ENCODE measurements at places on chromosomes 13 and 19.

- DNase-seq, result no peak
These were observed 48.1 kb downstream of the CRTC1 start for GRCh38 chr19:18731562-18732008.

- peak; percentile 17 for DNase-seq
These were observed 10.7 kb downstream of the NLRP8 start for GRCh38 chr19:55958356-55958755.

DNA sequence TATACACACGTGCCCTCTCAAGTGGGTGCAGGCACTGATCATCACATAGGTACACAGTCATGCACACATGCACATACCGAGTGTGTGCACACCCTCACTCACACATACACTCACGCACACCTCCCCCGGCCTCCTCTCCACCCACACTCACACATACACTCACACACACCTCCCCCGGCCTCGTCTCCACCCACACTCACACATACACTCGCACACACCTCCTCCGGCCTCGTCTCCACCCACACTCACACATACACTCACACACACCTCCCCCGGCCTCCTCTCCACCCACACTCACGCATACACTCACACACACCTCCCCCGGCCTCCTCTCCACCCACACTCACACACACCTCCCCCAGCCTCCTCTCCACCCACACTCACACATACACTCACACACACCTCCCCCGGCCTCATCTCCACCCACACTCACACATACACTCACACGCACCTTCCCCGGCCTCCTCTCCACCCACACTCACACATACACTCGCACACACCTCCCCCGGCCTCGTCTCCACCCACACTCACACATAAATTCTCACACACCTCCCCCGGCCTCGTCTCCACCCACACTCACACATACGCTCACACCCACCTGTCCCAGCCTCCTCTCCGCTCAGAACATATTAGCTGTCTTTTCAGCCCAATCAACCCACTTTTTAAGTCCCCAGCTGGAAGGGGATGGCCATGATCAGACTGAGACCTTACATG, 105.2 kb upstream of the VSTM2B start:
- DNase-seq, result no peak

- no peak for DNase-seq
These were observed 26.0 kb downstream of the WDR88 start for GRCh38 chr19:33157906-33158305.

DNA sequence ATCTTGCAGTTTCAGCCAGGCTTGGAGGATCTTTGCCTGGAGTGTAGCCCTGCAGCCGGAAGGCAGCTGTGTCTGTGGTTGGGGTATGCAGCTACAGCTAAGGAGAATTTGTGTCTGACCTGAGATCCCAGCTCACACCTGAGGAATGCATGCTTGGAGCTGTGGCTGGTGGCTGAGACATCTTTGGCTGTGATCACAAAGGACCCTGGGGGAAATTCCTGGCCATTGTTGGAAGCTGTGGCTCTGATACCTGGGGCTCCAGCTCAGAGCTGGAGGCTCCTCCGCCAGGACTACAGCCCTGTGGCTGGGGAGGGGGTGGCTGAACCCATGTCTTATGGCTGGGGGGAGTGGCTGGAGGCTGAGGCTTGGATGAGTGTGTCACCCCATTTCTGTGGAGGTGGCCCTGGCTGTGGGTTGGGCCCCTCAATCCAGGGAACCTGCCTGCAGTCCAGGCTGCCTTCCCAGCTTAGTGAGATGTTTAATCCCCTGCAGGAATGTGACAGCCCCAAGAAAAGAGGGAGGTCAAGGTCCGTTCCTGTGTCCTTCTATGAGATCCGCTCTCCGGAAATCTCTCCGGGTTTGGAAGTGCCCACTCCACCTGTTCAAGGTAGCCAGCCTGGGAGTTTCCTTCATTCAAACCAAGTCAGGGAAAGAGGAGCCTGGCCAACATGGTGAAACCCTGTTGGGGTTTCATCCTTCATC, 27.6 kb downstream of the ARHGEF18 start:
- DNase-seq, result peak; percentile 47

DNA sequence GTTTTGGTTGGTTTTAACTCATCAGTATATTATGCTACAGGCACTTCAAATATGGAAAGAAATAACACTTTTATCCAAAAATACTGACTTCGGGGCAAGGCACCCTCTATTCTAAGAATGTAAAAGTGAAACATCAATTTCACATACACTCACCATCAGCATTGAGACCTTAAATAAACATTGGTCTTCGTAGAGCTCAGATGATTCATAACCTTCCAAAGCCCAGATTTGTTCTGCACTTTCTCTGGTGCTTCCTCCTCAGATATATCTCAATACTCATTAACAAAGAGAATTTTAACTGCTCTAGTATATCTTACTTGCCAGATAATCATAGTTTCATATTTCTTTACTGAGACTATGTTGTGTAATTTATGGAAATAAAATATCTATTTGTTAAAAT, 794.3 kb downstream of the LIG4 start:
- peak; percentile 14 for DNase-seq

DNA sequence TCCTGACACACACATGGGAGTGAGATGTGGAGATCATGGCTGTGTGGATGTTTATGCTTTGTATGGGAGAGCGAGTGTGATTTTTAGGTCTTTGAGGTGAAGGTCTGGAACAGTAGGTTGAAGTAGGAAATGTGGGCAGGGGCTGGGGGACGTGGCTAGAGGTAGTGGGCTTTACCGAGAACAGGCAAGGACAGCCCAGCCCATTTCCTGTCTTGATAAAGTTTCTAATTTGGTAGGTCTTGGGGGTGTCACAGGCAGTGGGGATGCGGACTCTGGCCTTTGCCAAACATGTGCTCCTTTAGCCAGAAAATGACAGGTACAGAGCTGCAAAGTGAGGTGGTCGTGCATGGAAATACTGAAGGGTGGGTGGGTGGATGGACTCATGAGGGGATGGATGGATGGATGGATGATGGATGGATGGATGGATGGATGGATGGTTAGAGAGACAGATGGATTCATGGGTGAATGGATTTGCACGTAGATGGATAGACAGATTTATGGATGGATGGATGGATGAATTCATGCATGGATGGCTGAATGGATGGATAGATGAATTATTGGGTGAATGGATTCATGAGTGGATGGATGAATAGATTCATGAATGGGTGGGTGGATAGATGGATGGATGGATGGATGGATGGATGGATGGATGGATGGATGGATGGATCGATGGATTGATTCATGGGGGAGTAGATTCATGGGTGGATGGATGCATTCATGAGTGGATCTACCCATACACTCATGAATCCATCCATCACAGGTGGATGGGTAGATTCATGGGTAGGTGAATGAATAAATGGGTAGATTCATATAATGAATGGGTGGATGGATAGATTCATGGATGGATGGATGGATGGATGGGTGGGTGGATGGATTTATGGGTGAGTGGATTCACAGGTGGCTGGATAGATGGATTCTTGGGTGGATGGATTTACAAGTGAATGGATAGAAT, 69.3 kb upstream of the USE1 start:
- DNase-seq, result no peak

- DNase-seq, result no peak
These were observed 1465.0 kb downstream of the EFNB2 start for GRCh38 chr13:105070452-105070851.

GRCh38 chr19:49589502-49589905, 1.5 kb upstream of the PRR12 start:
- DNase-seq, result no peak

- DNase-seq, result no peak
These were observed 30.0 kb downstream of the VAV1 start for GRCh38 chr19:6802336-6803035.

DNA sequence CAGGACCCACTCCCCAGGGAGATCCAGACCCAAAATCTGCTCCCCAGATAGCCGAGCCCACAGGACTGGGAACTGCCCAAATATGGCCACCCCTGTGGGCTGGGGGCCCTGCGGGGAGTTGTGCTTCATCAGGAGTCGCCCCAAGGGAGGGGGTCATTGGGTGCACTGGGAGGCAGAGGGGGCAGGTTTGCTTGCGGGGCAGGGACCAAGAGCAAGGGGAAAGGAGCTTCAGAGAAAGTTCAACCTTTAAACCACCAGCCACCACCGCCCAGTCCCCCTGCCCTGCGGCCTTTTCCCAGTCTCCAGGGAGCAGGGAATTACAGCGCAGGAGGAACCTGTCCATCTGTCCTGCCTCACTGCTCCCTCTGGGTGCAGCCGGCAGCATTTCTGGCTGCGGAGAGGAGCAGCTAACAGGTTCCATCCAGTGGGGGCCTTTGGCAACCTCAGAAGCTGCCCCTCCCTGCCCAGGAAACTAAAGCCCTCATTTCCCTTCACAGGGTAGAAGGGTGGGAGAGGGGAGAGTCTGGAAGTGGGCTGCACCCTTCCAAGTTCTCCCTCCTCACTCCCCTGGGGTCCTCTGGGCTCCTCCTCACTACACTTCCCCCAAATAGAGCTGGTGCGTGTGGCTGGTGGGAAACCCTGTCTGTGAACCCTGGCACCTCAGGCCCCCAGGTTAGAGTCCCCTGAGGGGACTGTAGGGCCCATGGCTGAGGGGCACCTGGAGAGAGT, 13.8 kb upstream of the ASF1B start:
- no peak for DNase-seq

GRCh38 chr19:50718255-50719118, 1.1 kb downstream of the SHANK1 start:
- DNase-seq, result peak; percentile 9

- DNase-seq, result peak; percentile 60
These were observed 4.1 kb downstream of the SWSAP1 start for GRCh38 chr19:11378319-11379189.

GRCh38 chr13:25347151-25347550, 24.6 kb upstream of the ATP8A2 start:
- DNase-seq, result peak; percentile 13

GRCh38 chr19:31139871-31140505, 209.2 kb downstream of the TSHZ3 start:
- DNase-seq, result peak; percentile 65

GRCh38 chr19:49141352-49141751, 13.8 kb downstream of the HRC start:
- DNase-seq, result no peak

DNA sequence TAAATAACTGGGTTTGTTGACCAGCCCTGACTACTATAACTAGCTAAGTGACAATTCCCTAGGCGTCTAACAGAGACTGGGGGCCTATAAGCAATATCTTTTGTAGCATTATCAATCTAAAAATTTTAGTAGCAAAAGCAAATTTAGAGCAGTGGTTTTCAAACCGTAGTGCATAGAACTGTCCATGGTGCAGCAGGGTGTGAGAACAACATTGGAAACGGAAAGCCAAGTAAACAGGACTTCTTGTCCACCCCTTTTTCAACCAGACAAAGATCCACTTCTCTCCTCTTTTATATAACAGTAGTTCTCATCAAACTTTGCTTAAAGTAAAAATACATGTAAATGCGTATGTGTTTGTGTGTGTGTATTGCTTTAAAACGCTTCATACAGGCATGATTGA, 1099.1 kb upstream of the ATXN8OS start:
- DNase-seq, result no peak

DNA sequence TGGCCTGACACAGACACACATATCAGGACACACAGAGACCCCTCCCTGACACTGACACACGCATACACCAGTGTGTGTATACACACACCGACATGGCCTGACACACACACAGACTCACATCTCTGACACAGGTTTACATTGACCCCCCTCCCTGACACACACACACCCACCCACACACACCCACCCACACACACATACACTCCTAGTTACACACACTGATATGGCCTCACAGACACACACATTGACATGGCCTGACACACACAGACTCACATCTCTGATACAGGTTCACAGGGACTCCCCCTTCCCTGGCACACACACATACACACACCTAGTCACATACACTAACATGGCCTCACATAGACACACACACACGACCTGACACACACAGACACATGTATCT, 4.4 kb upstream of the NFIX start:
- peak; percentile 0 for DNase-seq

DNA sequence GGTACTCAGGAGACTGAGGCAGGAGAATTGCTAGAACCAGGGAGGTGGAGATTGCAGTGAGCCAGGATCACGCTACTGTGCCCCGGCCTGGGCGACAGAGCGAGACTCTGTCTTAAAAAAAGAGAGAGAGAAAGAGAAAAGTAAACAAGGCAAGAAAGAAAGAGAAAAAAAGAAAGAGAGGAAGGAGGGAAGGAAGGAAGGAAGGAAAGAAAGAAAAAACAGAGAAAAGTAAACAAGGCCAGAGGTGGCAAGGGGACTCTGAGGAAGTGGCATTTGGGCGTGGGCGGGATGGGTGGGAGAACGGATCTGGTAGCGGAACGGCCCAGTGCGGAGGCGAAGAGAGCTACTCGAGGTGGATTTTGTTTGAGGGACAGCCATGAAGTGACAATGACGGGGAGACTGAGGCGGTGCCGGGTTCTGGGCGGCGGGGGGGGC, 7.5 kb upstream of the ARRDC2 start:
- DNase-seq, result no peak

GRCh38 chr19:36573895-36574720, 1.0 kb upstream of the ZNF529 start:
- DNase-seq, result peak; percentile 65

GRCh38 chr19:19410553-19411550, 5.4 kb downstream of the GATAD2A start:
- no peak for DNase-seq

DNA sequence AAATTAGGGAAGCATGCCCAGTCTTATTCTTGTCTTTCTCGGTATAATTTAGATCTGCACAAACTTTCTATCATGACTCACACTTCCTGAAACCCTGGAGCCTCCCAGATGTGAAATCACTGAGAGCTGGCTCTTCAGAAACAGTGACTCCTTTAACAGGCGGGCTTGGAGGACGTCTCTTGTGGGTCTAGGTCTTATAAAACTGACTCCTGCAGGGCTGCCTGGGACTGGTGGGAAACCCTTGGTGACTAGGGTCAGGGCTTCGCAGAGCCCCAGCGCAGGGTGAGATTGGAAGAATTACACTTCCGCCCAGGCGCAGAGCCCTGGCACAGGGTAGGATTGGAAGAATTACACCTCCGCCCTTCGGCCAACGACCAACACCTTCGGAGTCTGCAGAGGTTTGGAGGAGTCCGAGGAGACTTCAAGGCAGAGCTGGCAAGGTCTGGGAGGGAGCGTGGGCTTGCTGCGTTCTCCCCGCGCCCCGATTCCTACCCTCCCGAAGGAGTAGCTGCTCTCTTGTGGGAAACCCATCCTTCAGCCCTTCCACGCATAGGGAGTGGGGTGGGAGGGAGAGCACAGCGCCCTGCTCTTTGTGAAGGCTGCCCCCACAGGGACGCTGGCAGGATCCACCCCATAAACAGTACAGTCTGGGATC, 43.4 kb upstream of the MAP3K10 start:
- DNase-seq, result peak; percentile 19

DNA sequence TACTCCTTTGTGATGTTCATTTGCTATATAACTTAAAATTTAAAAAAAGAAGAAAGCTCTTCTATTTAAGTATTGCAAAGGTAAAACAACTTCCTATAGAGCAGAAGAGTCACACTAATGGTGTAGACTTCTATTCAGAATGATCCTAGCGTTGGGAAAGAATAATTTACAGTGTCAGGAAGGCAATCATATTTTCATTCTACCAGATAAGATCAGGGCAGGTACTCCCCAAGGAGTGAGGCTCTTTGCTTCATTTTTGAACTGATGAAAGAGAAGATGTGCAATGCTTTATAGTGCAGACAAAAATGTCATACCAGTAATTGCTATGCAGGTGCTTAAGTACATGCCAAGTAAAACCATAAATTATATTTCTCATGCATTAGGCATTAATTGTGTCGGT, 1193.0 kb downstream of the PCDH9 start:
- no peak for DNase-seq

Data from astrocyte of the hippocampus (primary cell).